ENCODE measurements at places on chromosomes 16 and 17.

- no peak overlapping the region for H3K4me3 ChIP-seq
- peaks cover 2% of the 10 kb centered on the region for H3K36me3 ChIP-seq
- H3K27ac ChIP-seq: no peak overlapping the region
- peaks cover 10% of the 10 kb centered on the region for H3K4me1 ChIP-seq
These were observed 5.1 kb downstream of the PLCG2 start for GRCh38 chr16:81784072-81784795.

DNA sequence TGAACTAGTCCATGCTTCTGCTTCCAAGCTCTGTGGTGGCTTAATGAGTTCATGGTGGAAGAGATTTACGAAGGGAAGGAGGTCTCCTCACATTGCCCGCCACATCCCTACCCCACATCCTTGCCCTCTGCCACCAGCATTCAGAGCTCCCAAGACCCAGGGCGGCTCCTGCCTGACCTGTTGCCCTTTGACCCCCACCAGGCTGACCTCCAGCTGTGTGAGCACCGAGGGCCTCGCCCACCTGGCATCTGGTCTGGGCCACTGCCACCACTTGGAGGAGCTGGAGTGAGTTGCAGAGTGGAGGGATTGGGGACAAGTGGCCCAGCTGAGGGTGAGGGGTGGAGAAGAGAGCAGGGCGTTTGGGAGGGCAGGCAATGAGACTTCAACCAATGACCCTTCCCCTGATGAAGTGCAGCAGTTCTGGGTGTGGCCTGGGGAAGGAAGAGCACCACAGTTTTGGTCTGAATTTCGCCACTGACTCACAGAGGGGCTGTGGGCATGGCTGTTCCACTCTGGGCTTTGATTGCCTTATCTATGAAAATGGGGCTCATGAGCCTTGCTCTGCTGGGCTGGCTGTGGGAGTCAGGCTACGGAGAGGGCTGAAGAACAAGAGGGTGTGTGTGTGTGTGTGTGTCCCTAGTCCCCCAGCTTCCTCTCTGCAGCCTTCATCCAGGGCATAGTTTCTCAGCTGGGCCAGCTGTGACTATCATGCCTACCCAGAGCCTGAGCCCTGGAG, 22.6 kb upstream of the CPNE2 start:
- H3K36me3 ChIP-seq: peaks cover 3% of the 10 kb centered on the region
- H3K4me3 ChIP-seq: no peak overlapping the region
- no peaks in the 10 kb centered on the region for H3K27me3 ChIP-seq
- H3K27ac ChIP-seq: no peak overlapping the region
- no peaks in the 10 kb centered on the region for H3K4me1 ChIP-seq

DNA sequence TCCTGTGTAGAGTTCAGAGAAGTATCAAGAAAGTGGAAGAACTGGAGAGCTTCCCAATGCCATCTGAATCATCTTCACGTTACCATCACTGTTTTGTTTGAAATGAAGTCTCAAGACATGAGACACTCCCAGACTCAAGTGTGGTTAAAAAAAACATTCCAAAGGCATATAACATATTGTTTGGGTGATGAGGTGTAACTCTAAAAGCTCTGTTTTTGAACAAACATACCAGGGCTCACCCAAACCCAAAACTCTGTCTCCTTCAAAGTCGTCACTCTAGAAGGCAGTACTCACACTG, 6.3 kb upstream of the ZCCHC14 start:
- H3K27ac ChIP-seq: no peak overlapping the region
- H3K4me3 ChIP-seq: no peak overlapping the region
- H3K36me3 ChIP-seq: no peaks in the 10 kb centered on the region
- DNase-seq: no peak

- H3K27me3 ChIP-seq: no peaks in the 10 kb centered on the region
- no peak within 1 kb of the TSS for H3K27ac ChIP-seq
- peaks cover 5% of the 10 kb centered on the region for H3K4me1 ChIP-seq
- H3K36me3 ChIP-seq: peaks cover 2% of the 10 kb centered on the region
- DNase-seq: no peak
- H3K4me3 ChIP-seq: no peak within 1 kb of the TSS
These were observed at the start of gene SMIM22 for GRCh38 chr16:4795181-4795827. Gene SMIM22 (plus strand): TSS chr16:4795369. CDS start chr16:4795735, 366 bp downstream.

DNA sequence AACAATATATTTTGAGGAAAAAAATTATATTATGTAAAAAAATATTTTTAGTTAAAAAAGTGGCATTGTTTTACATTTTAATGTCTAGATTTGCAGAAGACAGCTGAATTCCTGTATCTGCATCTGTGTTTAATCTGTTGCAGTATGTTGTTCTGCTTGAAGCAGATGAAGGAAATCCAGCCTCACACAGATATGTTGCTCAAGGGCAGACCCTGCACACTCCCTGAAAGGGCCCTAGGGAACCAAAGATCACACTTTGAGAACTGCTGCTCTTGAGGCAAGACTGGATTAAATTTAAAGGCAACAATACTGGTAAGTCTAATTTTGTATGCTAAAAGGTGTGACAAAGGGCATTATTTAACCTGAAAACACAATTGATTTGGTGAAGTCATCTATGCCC, 16.4 kb upstream of the SLC6A4 start:
- H3K36me3 ChIP-seq: peaks cover 61% of the 10 kb centered on the region
- no peak overlapping the region for H3K27ac ChIP-seq
- no peaks in the 10 kb centered on the region for H3K27me3 ChIP-seq
- H3K4me3 ChIP-seq: no peak overlapping the region
- no peaks in the 10 kb centered on the region for H3K4me1 ChIP-seq

- no peak for DNase-seq
- H3K4me1 ChIP-seq: no peaks in the 10 kb centered on the region
- no peak overlapping the region for H3K4me3 ChIP-seq
- no peak overlapping the region for H3K27ac ChIP-seq
- no peaks in the 10 kb centered on the region for H3K36me3 ChIP-seq
These were observed 151.7 kb downstream of the WWOX start for GRCh38 chr16:78251115-78251514.

- H3K4me3 ChIP-seq: no peak overlapping the region
- DNase-seq: no peak
- no peaks in the 10 kb centered on the region for H3K27me3 ChIP-seq
- no peaks in the 10 kb centered on the region for H3K4me1 ChIP-seq
These were observed 524.5 kb upstream of the C16orf82 start for GRCh38 chr16:26542198-26542597.

DNA sequence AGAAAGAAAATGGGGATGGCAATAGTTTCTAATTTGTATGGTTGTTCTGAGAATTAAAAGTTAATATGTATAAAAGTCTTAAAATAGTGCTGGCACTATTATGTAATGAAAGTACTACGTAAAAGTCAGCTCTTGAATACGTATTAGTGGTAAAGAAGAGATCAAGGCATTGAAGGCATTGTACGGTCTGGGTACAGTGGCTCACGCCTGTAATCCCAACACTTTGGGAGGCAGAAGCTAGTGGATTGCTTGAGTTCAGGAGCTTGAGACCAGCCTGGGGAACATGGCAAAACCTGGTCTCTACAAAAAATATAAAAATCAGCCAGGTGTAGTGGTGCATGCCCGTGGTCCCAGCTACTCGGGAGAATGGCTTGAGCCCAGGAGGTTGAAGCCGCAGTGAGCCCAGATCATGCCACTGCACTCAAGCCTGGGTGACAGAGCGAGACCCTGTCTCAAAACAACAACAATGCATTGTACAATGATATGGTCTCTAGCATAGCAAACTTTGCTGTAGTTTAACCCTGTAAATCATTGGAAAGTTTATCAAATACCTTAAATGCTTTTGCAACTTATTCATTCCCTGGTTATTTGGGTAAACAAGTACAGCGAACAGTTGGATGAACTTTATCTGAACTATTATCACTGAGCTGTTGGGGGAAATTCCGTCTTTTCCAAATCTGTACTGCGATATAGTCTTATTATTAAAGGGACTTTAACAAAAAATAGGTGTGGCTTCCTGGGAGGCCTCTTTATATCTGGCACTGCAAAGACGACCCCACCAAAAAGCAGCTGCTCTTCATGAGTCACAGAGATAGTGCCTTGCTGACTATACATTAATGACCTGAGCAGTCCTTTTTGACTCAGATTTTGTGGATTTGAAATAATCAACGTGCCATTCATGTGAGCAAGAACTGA, 73.6 kb downstream of the GPRC5B start:
- DNase-seq: no peak
- no peaks in the 10 kb centered on the region for H3K36me3 ChIP-seq
- H3K4me3 ChIP-seq: no peak overlapping the region
- H3K4me1 ChIP-seq: no peaks in the 10 kb centered on the region
- H3K27ac ChIP-seq: no peak overlapping the region
- H3K27me3 ChIP-seq: no peaks in the 10 kb centered on the region

GRCh38 chr16:247027-247426, 12.4 kb downstream of the FAM234A start:
- H3K27ac ChIP-seq: no peak overlapping the region
- H3K4me3 ChIP-seq: no peak overlapping the region
- no peak for DNase-seq

GRCh38 chr16:30369091-30369937, 980 bp downstream of the TBC1D10B start:
- H3K27ac ChIP-seq: no peak overlapping the region

DNA sequence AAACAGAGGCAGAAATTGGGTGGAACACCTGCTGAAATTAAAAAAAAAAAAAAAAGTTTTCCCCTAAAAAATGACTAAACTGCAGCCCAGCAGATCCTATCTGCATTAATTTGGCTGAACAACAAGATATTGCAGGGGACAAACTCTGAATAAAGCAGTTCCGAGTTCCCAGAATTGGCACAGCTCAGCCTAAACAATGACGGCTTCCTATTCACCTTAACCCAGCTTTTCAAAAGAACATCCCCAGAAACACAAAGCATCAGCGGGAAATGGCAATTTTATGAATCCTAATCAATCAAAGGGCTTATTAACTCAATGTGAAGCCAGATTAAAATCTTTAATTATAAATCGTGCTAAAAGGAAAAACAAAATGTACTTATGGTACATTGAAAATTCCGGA, 497.8 kb upstream of the ZFHX3 start:
- H3K36me3 ChIP-seq: no peaks in the 10 kb centered on the region
- H3K4me3 ChIP-seq: no peak overlapping the region
- H3K27ac ChIP-seq: no peak overlapping the region
- H3K27me3 ChIP-seq: peaks cover 53% of the 10 kb centered on the region
- H3K4me1 ChIP-seq: no peaks in the 10 kb centered on the region

DNA sequence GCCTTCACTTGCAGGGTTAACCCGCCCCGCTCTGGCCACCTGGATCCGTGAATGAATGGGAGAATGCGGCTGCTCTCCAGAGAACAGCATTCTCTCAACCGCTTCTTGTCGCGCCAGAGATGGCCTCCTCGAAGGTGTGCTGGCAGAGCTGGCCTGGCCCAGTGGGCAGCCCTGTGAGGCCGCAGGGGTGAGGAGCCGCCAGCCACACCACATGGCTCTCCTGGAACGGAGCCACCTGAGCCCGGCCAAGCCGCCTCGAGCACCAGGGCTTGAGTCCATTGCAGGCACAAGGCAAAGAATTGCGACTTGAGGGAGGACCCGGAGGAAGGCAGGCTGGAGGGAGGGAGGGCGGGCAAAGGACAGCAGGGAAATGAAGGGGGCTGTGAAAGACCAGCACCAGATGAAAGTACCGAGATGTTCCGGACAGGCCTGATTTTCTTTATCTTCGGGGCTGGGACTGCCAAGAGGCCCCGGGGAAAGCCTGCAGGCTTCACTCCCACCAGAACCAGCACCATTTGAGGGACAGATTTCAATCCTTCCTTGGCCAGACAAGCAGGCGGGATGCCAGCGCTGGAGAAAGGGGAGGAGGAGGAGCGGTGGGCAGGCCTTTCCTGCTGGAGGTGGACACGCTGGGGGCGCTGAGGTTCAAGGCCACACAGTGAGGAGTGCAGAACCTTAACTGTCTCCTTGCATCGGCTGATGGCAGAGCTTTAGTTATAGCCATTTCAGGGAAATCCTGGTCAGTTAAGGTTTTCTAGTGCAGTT, 69.4 kb downstream of the MRC2 start:
- no peak overlapping the region for H3K4me3 ChIP-seq
- no peaks in the 10 kb centered on the region for H3K27me3 ChIP-seq
- no peaks in the 10 kb centered on the region for H3K36me3 ChIP-seq
- H3K4me1 ChIP-seq: no peaks in the 10 kb centered on the region
- DNase-seq: no peak

GRCh38 chr16:84630446-84631152, 12.7 kb upstream of the COTL1 start:
- no peaks in the 10 kb centered on the region for H3K4me1 ChIP-seq
- no peaks in the 10 kb centered on the region for H3K36me3 ChIP-seq
- no peaks in the 10 kb centered on the region for H3K27me3 ChIP-seq

DNA sequence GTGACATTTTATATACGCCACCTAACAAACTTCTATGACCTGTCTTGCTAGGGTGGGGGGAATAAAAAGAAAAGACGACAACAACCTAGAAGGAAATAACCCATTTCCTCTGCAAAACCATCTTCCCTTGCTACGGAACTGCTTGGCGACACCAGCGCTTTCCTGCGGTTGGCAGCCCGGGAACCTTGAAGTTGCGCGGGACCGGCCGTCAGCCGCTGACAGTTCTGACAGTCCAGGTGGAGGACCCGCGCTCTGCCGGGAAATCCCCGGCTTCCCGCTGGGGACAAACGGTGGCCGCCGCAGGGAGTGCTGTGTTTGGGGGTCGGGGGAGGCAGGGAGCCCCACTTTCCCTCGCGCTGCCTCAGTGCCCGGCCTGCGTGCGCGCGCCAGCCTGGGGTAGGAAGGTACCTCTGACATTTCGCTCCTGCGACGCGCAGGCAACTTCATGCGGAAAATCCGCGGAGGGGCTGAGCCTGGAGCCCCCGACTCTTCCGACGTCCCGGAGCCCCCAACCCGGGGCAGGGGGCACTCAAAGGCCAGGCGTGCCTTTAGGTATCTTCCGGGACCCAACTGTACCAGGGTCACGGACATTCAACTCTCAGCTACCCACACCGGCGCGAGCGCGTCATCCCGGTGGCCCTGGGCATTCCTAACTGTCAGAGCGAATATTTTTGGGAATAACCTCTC, 516 bp downstream of the SLC16A6 start:
- no peaks in the 10 kb centered on the region for H3K36me3 ChIP-seq
- H3K27me3 ChIP-seq: no peaks in the 10 kb centered on the region
- peak overlapping the region; percentile 74 for H3K4me3 ChIP-seq
- peaks cover 12% of the 10 kb centered on the region for H3K4me1 ChIP-seq

DNA sequence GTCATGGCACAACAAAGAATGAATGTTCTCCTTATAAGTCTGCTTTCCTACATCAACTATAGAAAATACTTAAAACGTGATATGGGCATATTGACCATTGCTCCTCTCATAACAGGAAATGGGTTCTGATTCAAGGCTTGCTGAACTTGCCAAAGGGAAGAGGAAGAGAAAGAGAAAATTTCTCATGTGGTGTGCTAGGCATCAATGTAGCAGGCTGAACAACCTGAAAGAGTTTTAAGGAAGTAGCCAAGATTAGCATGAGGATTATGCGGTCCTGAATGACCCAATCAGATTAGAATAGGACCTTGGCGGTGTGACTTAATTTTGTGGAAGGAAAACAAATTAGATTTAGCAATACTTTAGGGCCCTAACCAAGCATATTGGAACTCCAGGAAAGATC, 617.7 kb upstream of the CDH11 start:
- no peak overlapping the region for H3K4me3 ChIP-seq
- no peaks in the 10 kb centered on the region for H3K27me3 ChIP-seq
- H3K36me3 ChIP-seq: no peaks in the 10 kb centered on the region
- no peak overlapping the region for H3K27ac ChIP-seq
- H3K4me1 ChIP-seq: no peaks in the 10 kb centered on the region

GRCh38 chr17:45851464-45851863, 6.8 kb downstream of the SPPL2C start:
- H3K4me3 ChIP-seq: no peak overlapping the region
- no peak for DNase-seq
- H3K27me3 ChIP-seq: peaks cover 26% of the 10 kb centered on the region
- H3K4me1 ChIP-seq: no peaks in the 10 kb centered on the region

GRCh38 chr17:81833921-81834830, 674 bp downstream of the PPP1R27 start:
- H3K4me1 ChIP-seq: peaks cover 24% of the 10 kb centered on the region
- H3K36me3 ChIP-seq: no peaks in the 10 kb centered on the region
- H3K4me3 ChIP-seq: peak overlapping the region; percentile 77
- H3K27me3 ChIP-seq: no peaks in the 10 kb centered on the region

All from thymus (tissue), 14 donors.